ENCODE measurements at places on chromosomes 4 and X.

DNA sequence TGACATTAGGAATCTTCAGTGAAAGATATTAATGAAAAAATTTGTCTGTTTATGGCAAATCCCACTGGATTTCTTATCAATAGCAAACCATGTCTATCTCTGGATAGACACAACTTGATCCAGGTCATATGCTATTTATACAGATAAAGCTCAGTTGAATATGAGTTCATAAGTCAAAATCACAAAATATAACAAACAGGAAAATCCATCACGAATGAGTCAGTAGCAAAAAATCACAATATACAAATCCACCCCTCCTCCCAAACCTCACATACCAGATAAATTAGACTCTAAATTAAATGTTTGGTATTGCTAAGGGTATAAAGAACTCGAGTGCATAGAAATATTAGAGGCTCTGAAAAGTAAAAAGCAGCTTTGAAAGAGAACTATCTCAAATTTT is 420.5 kb downstream of the TLL1 start:
- no peak for DNase-seq

DNA sequence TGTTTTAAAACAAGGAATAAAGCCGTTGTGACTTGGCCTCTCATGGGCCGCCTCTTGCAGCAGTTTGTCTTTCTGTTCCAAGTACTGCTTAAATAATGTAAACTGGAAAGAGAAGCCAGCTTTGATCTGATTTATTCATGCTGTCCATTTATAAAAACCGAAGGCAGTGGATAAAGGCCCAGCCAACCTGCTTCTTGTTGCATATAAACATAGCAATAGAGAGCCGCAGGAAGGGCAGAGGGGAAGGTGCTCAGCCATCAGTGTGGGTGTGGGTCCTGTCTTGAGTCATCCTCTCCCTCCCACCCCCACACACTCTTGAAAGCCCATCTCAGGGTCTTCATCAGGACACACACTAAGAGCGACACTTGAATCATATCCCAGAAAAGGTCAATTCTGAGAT is 187.9 kb upstream of the FAM9B start:
- DNase-seq, result no peak

- no peak for DNase-seq
These were observed 37.1 kb downstream of the ATOH1 start for GRCh38 chr4:93865650-93866049.

- DNase-seq, result no peak
These were observed 8.8 kb upstream of the ENAM start for GRCh38 chr4:70619778-70620177.

GRCh38 chr4:6953751-6954380 is 44.2 kb downstream of the TBC1D14 start:
- peak; percentile 92 for DNase-seq

Data from hepatic stellate cell (primary cell).